ENCODE measurements at places on chromosomes 2 and 18. TPM values are rescaled to one million over a fixed set of nuclear protein-coding genes. Genes with fewer than 3 reads are reported as not detected.

DNA sequence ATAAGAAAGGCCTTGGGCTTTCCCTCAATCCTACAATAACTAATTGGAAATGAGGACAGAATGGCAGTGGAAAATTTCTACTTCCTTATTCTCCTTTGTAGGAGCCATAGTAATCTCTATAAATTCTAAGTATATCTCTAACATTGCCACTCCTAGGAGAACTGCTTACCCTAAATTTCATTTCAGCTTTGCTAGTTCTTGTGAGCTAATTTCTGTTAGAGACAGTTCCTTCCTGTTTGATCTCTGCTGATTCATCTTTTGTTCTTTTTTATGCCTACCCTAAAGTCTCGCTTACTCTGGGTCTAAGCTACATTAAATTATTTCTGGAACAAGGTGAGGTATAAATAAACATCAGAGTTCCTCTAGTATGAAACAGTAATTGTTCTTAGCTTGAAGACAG is 25.7 kb downstream of the ABHD3 start:
- no peak for DNase-seq

DNA sequence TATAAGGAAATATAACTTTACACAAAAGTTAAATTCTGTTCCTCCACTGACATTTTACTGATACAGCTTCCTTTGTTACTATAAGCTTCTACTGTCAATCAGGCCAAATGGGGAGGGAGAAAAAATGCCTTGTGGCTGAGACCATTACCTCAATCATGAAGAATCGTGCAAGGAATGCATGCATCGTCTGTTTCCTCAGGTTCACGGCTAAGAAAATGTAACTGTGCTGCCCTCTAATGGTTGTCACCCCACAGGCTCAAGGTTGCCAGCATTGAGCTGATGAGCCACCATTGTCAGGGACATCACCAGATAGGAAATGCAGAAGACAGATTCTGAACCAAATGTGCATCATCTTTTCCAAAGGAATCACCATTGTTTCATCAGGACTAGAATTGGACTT is 426.9 kb downstream of the CDH2 start:
- no peak for DNase-seq

TEKT4 gene
- total RNA-seq: 0.15 TPM

- DNase-seq: no peak
These were observed 276.3 kb downstream of the EIPR1 start for GRCh38 chr2:3101016-3101942.

DNA sequence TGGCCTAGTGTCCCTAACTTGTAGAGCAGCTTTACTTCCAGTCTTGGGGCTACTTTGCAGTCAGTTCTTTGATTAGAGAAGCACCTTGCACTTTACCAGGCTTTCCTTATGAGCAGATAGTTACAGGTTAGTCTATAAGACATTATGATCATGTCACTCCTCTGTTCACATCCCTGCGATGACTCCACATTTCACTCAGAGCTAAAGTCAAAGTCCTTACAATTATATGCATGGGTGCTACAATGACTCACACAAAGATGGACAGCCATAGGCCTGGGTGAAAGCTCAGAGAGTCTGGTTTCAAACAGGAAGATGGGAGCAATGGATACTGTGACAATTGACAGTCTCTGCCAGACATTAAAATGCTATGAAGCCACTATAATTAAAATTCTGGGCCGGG is 27.1 kb upstream of the SSB start:
- no peak for DNase-seq

Data from left cardiac atrium (tissue), 4 donors.